ENCODE measurements at places on chromosomes 6 and 20.

DNA sequence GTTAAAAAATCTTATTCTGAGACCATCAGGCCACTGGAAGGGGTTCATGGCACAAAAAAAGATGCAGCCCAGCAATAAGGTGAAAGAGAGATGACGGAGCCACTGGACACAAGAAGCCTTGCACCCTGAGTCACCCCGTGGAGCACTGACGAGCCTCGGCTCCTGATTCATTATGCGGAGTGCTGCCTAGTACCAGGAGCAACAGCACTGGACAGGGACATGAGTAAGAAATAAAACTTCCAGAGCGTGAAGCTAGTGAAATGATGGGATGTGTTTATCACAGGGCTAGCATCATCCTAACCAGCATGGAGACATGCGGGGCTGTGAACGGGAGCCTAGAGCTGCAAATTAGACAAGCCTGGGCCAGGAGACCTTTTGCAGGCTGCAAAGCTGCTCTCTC, 53.3 kb downstream of the RNASET2 start:
- no peak for DNase-seq

GRCh38 chr6:109253366-109253765, 128.9 kb downstream of the CD164 start:
- no peak for DNase-seq

DNA sequence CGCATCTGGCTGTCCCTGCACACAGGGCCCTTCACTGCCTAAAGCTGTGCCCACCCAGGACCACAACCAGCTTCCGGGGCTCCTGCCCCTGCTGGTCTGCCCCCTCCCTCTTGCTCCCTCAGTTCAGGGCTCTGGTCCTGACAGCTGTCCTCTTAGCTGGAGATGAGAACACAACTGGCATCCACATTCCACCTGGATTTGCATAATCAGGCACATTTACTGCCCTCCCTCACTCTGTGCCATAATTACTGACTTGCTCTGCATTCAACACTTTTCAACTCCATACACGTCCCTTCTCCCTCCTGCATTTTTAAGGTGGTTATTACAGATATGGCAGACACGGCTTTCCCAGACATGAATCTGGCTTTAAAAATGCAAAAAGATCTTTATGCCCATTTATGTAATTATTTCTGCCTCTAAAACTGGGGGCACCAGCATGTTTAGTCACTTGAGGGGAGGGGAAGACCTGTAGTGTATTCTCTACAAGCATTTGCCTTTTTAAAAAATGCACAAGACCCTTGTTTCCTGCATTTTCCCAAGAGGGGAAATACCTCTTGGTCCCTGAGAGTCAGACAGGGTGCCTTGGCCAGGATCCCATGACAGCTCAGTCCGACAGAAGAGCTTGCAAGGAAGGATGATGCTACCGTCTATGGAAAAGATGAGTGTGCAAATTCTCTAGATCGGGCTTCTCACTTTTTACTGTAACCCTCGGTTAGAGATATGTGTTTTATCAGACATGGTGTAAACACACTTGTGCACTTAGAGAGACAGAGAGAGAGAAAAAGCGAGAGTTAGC, 401.8 kb downstream of the PREX1 start:
- DNase-seq, result no peak

GRCh38 chr6:111745186-111745585, 128.1 kb downstream of the FYN start:
- no peak for DNase-seq

GRCh38 chr20:53530440-53530839, 63.2 kb downstream of the ZNF217 start:
- no peak for DNase-seq

DNA sequence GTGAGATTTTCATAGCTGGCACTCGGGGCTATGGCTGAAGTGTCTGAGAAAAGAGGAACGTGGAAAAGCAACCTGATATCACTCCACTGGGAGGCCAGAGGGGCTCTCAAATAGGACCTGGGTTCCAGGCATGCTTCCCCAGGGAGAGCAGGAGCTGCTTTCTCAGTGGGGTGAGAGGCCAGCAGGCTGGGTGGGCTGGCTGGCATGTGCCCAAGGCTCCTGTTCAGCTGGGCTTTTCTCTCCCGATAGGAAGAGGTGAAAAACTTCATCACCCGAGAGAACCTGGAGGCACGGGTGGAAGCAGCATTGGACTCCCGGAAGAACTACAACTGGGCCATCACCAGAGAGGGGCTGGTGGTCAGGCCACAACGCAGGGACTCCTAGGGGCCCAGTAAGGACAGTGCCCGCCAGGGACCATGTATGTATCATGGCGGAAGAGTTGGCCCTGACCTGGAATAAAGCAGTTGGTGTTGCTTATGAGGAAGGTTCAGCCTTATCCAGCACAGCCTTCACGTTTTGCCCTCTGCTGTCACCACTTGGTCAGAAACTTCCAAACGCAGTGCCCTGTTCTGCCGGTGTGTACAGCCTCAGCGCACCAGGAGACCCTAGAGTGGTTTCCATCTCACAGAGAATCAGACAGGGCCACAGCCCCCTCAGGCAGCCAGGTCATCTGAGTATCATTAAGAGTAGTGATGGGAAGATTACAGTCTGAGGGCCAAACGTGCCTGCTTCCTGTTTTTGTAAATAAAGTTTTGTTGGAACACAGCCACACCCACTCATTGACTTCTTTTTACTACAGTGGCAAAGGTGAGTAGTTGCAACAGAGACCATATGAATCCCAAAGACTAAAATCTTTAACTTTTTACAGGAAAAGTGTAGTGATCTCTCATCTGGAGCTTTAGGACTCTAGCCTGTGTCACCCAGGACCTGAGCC, 1.9 kb downstream of the MRPS26 start:
- no peak for DNase-seq

GRCh38 chr20:38294076-38294591, 9.8 kb upstream of the BPI start:
- DNase-seq, result no peak

DNA sequence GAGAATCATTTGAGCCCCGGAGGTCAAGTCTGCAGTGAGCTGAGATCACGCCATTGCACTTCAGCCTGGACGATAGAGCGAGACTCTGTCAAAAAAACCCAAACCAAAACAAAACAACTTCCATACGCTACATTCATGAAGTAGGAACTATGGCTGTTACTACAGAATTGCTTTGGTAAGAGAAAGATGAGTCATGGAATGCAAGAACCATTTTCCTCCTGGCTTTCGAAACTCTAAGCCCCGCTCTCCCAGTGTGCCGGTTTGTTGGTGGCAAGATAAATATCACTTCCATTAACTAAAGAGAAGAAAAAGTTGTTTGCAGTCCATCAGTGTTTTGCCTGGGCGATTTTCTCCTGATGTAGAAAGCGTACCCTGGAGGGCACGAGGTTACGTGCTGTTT, 61.3 kb downstream of the ZDHHC14 start:
- DNase-seq, result no peak

GRCh38 chr6:3269281-3269975, 10.7 kb downstream of the PSMG4 start:
- no peak for DNase-seq

GRCh38 chr6:152948150-152948768, 34.6 kb downstream of the FBXO5 start:
- DNase-seq, result no peak

- no peak for DNase-seq
Observed at GRCh38 chr20:61562897-61563504, 310.9 kb downstream of the CDH4 start.

DNA sequence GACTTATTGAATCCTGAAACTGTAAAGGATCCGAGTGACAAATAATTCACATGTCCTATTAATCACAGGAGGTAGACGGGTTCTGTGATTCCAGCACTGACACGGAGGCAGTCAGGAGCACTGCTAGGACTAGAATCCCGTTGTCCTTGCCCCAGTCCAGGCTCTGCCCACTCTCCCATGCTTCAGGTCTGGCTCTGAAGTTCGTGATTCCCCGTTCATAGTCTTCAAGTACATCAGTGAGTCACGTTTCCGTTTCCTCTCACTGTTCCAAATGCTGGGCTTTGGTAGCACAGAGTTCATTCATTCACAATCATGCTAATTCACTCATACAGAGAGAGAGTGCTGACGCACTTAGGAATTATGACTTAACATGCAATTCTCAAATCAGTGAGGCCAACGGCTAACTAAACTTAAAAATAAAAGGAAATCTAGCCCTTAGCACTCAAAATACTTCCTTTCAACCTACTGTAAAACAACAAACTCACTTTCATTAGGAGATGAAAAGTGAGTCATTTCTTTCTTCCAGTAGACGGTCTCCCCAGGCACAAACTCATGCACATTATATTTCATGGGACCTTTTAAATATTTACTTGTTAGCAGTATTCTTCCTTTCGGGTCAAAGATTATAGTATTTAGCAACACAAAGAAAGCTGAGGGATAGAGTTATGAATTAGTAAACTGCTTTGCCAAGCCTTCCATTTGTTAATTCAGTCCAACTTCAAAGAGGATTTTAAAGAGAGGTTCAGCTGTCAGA, 94.0 kb upstream of the NHSL1 start:
- no peak for DNase-seq

- DNase-seq, result no peak
Observed at GRCh38 chr6:157928428-157928827, 53.2 kb upstream of the SYNJ2 start.

DNA sequence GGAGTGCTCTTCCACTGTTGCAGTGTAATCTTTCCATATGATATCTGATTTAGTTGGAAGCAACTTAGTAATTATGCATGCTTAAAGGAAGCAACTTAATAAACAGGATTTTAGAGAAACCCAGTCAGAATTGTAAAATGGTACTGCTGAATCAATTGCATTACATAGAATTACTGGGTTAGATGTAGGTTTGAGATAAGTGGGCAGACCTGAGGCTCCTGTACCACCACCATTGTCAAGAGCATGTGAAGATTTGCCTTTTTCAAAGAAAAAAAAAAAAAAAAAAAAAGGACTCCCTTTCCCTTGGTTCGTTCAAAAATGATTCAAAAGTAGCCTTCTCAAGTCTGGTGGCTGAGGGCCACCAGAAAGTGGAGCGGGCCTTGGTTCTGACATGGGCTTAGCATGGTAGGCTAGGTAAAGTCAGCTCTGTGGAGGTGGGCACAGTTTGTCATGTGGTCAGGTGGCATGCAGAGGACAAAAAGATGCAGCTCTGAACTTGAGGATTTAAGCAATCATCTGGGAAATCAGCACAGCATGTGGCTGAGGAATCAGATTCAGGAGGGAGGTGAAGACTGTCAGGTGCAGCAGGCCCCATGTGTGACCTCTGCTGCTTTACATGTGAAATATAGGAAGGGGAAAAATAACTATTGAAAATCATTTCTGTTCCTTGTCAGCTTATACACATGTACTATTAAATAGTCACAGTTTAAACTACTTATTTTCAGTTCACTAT, 32.4 kb downstream of the ARID1B start:
- no peak for DNase-seq

DNA sequence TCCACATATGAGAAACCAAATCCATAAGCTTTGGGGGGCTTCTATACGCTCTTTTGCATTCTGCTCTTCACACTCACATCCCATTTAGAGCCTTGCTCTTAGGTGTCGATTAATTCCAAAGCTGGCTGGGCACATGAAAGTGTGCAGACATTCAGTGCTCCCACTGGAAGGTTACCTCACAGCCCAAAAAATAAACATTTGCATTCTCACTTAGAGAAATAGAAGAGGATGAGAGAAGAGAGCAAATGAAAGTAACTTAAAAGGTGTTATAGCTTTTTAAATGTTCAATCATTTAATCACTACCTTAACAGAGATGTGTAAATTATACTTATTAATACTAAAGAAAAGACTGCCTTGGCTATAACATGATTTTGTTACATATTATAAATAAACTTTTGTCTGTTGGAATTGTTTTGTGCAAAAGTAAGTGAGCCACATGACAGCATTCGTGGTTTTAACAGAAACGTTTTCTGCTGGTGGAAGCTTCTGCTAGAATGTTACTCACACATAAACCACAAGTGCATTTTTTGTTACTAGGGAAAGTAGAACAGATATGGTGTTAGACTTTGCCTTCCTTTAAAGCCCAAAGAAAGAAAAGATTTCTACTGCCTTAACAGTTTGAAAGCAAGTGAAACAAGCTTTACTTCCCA, 116.7 kb downstream of the SIM1 start:
- no peak for DNase-seq

GRCh38 chr6:44004625-44005506, 122.4 kb downstream of the MRPL14 start:
- DNase-seq, result no peak

DNA sequence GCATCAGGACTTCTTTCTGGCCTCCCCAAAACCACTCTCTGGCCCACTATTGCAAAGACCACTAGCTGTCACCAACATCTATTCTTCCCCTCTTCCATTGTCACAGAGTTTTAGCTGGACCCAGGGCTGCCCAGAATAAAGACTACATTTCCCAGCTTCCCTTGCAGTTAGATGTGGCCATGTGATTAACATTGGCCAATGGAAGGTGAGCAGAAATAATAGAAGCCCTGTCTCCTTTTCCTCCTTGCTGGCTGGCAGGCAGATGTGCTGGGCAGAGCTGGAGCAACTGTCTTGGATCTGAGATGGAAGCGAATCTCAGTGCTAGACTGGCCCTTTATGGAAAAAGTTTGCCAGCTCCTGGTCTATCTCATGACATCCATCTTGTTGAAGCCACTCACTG, 97.0 kb downstream of the KCNB1 start:
- no peak for DNase-seq

DNA sequence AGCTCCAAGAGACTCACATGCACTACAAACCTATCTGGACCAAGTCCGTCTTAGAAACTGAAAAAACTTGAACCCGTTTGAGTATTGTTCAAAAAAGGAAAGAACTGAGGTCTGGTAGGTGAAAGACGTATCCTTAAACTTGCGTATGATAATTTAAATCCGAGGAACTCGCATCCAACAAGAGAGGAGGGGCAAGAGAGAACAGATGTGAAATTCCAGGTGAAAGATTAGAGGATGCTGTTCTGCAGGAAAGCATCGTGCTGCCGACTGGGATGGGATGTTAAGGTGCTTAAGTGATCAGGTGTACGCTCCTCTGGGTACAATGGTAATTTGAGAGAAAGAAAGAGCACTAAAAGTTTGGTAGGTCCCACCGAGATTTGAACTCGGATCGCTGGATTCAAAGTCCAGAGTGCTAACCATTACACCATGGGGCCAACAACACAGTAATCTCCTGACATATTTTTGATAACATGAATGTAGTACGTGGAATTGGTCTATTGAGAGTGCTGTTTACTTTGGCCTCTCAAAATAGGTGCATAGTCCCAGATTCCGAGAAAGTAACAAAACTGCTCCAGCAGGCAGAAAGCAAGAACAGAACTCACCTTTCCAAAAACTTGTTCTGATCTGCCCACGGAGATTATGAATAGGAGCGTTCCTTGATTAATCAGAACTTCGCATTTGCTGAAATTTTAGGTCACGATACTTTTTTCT, 53.5 kb upstream of the BTN3A2 start:
- DNase-seq, result no peak

DNA sequence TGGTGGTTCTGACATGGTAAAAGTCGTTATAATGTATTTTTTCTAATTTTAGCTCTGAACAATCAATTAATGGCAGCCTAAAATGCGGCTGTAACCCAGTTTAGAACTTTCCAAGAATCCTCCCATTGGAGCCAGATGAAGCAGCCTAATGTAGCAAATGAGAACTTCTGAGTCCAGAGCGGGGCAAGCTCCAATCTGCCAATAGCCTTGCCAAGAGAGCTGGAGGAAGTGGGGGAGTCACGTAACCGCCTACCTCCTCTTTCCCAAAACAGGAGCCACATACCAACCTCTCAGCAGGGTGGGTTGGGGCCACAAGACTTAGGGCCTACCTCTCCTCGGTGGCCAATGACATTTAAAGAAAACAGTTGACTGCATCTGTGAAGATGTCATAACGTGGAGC, 230.6 kb downstream of the SOD2 start:
- no peak for DNase-seq

GRCh38 chr6:133040094-133040802, 200.9 kb upstream of the EYA4 start:
- DNase-seq, result no peak

- DNase-seq, result no peak
Observed at GRCh38 chr6:39102071-39102820, 12.7 kb downstream of the SAYSD1 start.
